ENCODE measurements at places on chromosomes 3 and 15.

- peak; percentile 85 for DNase-seq
Observed at GRCh38 chr3:45677033-45677446, 12.2 kb upstream of the SACM1L start.

- peak; percentile 95 for DNase-seq
Observed at GRCh38 chr3:23455084-23455483, 252.0 kb downstream of the UBE2E2 start.

GRCh38 chr3:107813026-107813425, 277.8 kb downstream of the CD47 start:
- DNase-seq: no peak

DNA sequence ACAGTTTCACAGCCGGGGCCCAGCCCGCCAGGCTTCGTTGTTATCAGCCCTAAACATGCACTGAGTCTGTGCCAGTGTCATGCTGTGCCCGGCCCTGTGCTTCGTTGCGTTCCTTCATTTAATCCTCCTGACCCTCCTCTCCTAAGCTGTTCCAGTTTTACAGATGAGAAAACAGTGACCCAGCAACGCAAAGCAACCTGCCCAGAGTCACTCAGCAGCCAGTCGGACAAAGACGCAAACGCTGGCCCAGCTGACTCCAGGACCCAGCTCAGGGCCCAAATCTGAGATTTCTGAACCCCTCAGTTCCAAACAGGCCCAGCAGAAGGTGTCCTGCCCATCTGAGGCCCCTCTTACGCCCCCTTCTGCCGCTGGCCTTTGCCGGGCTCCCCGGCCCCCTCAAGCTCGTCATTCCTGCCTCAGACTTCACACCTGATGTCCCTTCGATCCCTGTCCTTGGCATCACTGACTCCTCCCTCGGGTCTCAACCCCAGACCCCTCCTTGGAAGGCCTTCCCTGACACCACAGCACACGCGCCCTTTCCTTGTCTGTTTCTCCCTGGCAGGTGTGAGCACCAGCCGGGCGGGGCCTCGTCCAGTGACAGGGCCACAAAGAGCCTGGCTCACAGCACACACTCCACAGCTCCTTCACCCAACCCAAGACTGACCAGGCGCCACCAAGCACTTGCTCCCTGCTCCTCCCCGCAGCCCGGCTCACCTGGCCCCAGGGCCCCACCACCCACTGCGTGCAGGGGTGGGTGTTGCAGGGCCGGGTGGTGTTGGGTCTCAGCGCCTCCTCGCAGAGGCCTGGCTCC, 48.1 kb downstream of the ADAMTS7 start:
- no peak for DNase-seq

- DNase-seq: peak; percentile 78
Observed at GRCh38 chr3:113844622-113845222, 6.1 kb downstream of the GRAMD1C start.

Measured in PC-3 (cell line).